ENCODE measurements at places on chromosomes 5 and 9. TPM values are rescaled to one million over a fixed set of nuclear protein-coding genes. Genes with fewer than 3 reads are reported as not detected.

F2RL1 gene
- 1.9 TPM for total RNA-seq

ORM1 gene
- total RNA-seq: 0.64 TPM

CDC26 gene
- 32.7 TPM for total RNA-seq

SSBP2 gene
- total RNA-seq: 29.0 TPM

PFN3 gene
- total RNA-seq: not detected

GGTA1 gene
- 6.0 TPM for total RNA-seq

IGIP gene
- total RNA-seq: 13.3 TPM

DNA sequence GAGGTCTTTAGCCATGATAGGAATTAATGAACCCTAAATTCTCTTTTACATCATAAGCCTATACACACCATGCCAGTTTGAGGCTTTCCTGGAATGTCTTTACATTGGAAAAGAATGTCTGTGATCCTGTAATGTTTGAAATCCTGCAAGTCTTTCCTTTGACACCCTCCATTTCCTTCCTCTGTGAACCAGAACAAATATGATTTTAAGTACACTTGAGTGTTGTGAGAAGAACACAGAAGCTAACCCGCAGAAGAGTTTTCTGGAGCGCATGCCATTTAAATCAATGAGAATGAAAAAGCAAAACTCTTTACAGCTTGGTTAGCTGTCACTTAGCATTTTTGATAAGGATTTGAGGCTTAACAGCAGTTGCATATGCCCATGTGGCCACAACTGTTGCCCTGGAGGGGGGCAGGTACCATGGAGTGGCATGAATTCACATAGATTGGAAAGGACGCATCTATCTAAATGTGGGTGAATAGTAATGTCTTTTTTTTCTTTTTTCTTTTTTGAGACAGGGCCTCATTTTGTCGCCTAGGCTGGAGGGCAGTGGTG, 372.6 kb downstream of the KDM4C start:
- DNase-seq: no peak

DNA sequence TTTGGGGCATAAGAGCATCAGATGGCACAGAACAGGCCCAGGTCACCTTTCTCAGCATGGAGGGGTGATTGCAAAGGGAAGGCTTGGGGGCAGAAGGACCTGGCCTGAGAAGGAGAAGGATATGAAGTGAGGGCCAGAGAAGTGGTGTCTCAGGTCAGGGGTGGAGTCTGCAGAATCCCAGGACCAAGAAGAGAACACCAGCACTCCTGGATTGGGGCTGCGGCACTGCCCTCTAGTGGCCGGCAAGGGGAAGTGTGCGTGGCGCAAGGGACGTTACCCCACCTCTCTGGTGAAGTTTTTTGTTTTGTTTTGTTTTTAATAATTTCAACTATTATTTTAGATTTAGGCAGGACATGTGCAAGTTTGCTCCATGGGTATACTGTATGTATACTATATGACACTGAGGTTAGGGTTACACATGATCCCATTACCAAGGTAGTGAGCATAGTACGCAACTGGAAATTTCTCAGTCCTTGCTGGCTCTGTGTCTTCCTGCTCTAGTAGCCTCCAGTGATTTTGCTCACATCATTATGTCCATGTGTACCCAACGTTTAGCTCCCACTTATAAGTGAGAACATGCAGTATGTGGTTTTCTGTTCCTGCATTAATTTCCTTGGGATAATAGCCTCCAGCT, 1548.6 kb downstream of the EFNA5 start:
- DNase-seq: no peak

DNA sequence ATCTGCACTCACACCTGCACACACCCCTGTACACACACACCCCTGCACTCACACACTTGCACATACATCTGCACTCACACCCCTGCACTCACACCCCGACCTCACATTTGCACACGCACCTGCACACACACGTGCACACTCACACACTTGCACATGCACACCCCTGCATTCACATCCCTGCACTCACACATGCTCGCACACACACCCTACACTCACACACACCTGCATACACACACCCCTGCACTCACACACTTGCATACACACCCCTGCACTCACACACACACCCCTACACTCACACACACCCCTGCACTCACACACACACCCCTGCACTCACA, 27.5 kb downstream of the GLT6D1 start:
- DNase-seq: no peak

- no peak for DNase-seq
Measured at GRCh38 chr9:100167176-100167575, 68.1 kb downstream of the INVS start.

DNA sequence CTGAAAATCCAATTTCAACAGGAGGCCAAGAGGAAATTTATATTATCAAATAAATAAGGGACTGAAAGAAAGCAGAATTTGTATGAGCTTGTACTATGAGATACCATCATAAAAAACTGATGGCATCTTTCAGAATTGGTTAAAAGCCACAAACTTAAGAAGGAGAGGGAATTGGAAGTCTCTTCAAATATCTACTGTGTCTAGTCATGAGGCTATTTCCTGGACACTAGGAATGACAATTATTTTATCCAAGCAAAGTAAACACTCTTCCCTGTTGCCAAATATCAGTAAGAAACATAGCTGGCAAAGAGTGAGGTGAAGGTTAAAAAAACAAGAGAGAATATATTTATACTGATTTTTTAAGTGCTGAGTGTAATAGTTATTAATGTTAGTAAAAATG, 101.5 kb upstream of the ARRDC3 start:
- DNase-seq: no peak

- DNase-seq: no peak
Measured at GRCh38 chr5:108747774-108748400, at the start of gene FER. FER (plus strand) TSS chr5:108747897; CDS start chr5:108798183, 50,286 bp downstream.

DNA sequence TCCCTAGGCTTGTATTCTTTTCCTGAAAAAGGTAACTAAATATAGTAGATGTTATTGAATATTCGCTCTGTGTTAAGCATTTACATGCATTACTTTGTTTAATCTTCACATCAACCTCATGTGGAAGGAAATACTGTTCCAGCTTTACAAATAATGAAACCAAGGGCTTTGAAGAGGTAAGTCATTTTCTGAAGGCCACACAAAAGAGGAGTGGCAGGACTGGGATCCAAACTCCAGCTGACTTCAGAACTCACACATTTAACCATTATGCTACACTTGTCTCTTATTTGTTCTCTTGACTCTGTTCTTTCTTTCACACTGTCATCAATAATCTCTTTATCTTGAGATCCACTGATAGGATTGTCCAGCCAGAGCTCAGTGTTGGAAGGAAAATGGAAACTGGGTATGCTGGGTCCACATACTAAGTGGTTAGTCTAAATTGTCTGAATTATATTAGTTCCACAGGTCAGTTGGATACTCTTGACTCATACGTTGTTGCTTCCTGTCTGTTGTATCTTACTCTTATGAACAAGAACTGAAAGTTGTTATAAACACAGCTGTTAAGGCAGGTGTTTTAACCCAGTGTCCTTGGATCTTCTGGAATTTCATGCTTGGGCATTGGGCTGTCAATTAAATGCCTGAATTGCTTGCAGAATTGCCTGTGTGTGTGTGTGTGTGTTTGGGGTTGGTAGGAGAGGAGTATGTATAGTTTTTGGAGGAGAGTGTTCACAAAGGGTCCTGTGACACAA, 65.6 kb downstream of the TLE4 start:
- DNase-seq: no peak

- no peak for DNase-seq
Measured at GRCh38 chr5:4513381-4513780, 626.7 kb upstream of the ADAMTS16 start.
